Activated CD4-positive, alpha-beta T cell treated with anti-CD3 and anti-CD28 coated beads, Interleukin-2, amount 50 U/mL, for 24 hours (primary cell): ENCODE measurements at places on chromosomes 1 and 21.

DNA sequence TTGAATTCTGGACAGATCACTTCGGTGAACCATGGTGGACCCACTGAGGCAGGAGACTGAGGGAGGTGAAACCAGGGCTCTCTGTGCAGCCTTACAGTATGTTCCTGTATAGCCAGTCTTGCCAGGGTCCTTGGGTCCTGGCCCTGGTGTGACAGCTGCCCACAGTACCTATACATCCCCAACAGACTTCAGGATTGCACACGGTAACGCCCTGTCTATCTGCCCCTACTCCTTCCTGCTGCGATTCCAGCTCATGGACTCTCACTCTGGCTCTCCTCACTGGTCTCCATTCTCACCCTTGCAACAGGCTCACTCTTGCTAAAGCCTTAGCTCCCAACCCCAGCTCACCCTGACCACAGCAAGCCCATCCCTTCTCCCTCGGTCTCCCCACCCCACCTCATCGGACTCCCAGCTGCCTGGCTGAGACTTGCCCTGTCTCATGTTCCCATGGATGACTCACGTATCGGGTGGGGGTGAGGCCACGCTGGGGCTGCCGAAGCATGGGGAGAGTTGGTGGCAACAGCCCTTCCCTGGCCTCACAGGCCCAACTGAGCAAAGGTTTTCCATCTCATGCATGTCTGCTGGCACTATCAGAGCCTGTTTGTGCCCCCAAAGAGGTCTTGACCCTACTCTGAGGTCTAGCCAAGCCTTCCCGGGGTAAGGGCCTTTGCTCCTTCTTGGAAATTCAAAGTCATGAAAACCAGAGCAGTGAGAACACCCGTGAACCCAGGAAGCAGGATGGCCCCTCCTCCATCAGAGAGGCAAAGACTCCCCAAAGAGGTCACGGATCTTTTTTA, 7.1 kb downstream of the PHLDA3 start:
- no peak for DNase-seq

- no peak for DNase-seq
Measured at GRCh38 chr1:27519331-27520258, 29.6 kb upstream of the WASF2 start.

GRCh38 chr1:207314816-207315215, 6.7 kb upstream of the CD55 start:
- DNase-seq, result no peak

- no peak for DNase-seq
Measured at GRCh38 chr1:76298399-76298798, 223.9 kb downstream of the ST6GALNAC3 start.

DNA sequence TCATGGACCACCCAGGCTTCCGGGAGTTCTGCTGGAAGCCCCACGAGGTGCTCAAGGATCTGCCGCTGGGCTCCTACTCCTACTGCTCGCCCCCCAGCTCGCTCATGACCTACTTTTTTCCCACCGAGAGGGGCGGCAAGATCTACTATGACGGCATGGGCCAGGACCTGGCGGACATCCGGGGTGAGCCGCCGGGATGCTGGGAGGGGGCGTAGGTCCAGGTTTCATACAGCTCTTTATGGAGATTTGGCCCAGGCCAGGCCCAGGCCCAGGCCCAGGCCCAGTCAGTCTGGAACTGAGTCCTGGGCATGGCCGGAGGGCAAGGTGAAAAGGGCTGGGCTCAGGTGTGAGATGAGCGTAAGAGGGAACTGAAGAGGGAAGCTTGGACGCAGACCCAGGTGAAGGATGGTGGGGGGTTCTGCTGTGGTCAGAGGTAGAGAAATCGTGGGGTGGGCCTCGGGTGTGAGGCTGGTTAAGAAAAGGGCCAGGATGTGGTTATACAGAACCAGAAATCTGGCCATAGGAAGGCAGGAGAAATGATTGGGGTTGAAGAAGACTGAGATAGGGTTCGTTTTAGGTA, 23.0 kb downstream of the DISP3 start:
- no peak for DNase-seq

- DNase-seq, result no peak
Measured at GRCh38 chr1:158140764-158141192, 39.9 kb upstream of the CD1D start.
